Posterior vena cava (tissue), 2 donors: ENCODE measurements at places on chromosomes 5 and 9. TPM values are rescaled to one million over a fixed set of nuclear protein-coding genes. Genes with fewer than 3 reads are reported as not detected.
A peak's percentile ranks its signal among the peaks of the same experiment; 100 is the strongest.

The ADAMTS2 gene
- total RNA-seq, result 62.0 TPM

The CACNA1B gene
- total RNA-seq, result 0.10 TPM

The COL5A1 gene
- 196 TPM for total RNA-seq

The BTNL3 gene
- not detected for total RNA-seq

The C5orf52 gene
- not detected for total RNA-seq

The MOB3B gene
- 4.0 TPM for total RNA-seq

The TUSC1 gene
- 23.1 TPM for total RNA-seq

The PCDHA6 gene
- 0.14 TPM for total RNA-seq

The PCDHAC2 gene
- total RNA-seq, result 0.33 TPM

The IL7R gene
- 5.3 TPM for total RNA-seq

The PCDHA9 gene
- 0.14 TPM for total RNA-seq

The GPR21 gene
- 3.3 TPM for total RNA-seq

DNA sequence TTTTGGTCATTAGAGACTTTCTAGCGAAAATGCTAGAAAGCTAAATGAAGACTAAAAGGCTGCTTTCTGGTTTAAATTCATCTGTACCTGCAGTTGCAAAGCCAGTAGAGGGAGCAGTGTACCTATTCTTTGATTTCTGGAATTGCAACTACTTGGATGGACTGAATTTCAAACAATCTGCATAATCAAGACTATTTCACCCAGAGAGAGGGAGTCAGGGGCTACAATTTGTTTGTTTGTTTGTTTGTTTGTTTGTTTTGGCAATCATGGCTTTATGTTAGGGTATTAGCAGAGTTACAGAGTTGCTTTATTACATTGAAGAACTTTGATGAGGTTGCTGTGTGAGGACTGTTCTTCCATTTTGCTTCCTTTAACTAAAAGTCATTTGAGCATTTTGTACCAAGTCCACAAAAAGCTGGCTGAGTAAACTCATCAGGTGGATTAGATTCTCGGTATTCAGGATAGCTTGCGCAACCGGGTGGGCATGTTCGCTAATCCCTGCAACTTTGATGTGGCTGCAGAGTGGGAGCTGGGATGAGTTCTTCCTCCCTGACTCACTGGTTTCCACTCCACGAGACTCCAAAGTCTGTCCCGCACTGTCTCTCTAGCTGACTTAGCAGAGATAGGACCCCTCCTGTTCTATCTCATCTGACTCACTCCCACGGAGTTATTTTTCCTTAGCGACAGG, 80.0 kb upstream of the TUT7 start:
- peak; percentile 80 for DNase-seq

- no peak for DNase-seq
Measured at GRCh38 chr9:120916991-120917880, 9.4 kb downstream of the TRAF1 start.

DNA sequence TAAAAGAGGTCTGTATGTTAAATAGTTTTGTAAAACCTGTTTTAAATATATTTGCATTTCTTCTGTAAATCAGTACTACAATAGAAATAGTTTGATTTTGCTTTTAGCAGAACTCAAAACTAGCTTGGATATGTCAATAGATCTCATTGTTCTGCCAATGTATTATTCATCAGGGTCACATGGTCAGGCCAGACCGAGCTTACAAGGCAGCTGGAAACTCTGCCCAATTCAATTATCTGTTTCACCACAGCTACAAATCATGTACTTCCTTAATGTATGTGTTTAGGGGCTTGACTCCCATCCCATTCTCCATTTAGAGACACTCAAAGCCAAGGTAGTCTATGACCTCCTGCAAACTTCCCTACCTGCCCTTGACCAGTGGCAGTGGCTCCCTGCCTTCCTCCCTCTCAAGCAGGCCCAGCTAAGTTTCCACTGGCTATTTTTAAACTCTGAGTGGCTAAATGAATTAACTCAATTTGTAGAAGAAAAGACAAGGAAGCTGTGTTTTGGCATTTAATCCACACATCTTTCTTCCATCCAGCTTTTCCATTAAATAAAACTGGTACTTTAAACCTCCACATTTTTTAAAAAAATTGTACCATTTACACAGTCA, 46.4 kb upstream of the SELENOP start:
- no peak for DNase-seq

DNA sequence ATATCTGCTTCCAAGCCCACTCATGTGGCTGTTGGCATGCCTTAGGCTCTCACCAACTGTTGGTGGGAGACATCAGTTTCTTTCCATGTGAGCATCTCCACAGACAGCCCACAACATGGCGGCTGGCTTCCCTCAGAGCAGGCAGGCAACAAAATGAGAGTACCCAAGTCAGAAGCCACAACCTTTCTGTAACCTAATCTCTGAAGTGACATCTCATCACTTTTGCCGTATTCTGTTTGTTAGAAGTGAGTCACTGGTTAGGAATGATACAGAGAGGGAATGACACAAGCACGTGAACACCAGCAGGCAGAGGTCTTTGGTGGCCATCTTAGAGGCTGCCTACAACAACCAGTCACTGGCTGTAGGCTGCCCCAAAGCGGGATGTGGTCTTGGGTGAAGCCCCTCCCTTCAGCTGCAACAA, 88.6 kb upstream of the RASGRF2 start:
- no peak for DNase-seq

DNA sequence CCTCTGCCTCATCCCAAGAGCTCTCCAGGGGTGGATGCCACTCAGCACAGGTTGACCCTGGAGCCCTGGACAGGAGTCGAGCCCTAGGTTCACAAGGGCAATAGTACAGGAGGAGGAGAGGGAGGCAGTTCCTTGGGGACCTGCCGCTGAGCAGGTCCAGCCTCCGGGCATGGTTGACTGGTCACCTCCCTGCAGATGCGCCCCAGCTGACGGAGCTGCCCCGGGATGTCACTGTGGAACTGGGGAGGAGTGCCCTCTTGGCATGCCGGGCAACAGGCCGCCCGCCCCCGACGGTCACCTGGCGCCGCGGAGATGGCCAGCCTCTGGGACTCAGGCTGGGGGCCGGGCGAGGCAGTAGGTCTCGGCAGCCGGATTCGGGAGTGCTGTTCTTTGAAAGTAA, 53.7 kb downstream of the HMCN2 start:
- DNase-seq, result no peak

DNA sequence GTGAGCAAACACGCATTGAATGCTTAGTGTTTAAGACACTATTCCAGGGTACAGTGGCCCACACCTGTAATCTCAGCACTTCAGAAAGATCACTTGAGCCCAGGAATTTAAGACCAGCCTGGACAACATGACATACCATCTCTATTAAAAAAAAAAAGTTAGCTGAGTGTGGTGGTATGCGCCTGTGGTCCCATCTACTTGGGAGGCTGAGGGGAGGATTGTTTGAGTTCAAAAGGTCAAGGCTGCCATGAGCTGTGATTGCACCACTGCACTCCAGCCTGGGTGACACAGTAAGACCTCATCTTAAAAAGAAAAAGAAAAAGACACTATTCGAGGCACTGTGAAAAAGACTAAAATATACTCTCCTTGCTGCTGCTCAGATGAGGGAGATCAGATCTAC, 240.7 kb downstream of the NR3C1 start:
- no peak for DNase-seq

DNA sequence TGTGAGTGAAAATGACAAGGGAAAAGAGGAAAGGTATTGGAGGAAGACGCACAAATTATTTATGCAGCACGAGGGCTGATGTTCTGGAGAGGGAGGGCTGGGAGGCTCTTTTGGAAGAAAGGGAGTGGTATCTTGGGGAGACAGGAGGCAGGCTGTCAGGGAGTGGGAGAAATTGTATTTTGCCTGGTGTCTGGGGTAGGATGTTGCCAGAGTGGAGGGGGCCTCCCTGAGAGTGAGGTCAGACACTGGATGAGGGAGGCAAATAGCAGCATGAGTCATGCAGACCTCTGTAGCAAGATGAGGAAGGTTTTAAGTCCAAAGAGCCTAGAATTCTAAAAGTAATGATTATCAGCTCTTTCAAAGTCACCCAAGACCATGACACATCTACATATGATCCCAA, 158.0 kb downstream of the DMRT2 start:
- no peak for DNase-seq

DNA sequence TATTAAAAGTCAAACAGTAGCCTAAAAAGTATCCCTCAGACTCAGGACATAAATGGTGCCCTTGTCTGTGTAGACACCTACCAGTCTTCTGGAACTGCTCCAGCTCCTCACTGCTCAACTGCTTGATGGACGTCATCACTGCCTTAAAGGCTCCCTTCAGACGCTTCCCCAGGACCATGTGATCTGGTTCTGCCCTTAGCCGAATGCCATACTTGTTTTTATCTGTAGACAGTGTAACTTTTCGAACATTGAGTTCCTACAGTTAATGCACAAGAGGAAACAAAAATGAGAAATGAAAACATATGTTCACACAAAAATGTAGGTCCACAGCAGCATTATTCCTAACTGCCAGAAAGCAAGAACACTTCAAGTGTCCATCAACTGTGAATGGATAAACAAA, 46.2 kb downstream of the IARS1 start:
- no peak for DNase-seq

GRCh38 chr9:121735065-121735792, 83.8 kb downstream of the DAB2IP start:
- DNase-seq, result no peak

DNA sequence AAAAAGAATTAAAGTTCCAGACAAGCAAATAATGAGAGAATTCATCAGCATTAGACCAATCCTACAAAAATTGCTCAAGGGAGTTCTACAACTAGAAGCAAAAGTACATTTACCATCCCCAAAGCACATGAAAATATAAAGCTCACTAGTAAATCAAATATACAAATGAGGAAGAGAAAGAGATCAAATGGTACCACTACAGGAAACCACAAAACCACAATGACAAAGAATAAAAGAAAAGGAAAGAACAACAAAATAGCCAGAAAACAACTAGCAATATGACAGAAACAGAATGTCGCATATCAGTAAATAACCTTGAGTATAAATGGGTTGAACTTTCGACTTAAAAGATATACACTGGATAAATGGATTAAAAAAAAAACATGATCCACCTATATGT, 739.0 kb downstream of the DTWD2 start:
- DNase-seq, result no peak

DNA sequence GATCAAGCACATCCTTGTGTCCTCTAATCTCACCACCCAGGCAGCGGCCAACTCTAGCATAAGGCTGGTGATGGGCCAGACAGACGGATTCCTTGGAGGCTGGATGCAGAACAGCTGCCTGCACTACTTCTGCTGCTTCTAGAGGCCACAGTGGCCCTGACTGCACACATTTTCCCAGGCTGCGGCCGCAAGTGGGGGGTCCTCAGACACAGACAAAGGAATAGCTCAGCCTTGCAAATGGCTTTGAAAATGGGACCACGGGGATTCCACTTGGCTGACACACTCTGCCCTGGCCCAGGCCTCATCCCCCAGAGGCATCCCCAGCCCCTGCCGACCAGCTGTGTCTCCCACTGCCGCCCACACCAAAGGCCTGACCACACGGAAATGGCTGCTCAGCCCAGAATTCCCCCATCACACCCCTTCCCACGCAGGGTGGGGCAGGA, 540.8 kb downstream of the BNC2 start:
- no peak for DNase-seq

GRCh38 chr5:96901384-96901783, 25.1 kb downstream of the ERAP2 start:
- DNase-seq, result no peak

DNA sequence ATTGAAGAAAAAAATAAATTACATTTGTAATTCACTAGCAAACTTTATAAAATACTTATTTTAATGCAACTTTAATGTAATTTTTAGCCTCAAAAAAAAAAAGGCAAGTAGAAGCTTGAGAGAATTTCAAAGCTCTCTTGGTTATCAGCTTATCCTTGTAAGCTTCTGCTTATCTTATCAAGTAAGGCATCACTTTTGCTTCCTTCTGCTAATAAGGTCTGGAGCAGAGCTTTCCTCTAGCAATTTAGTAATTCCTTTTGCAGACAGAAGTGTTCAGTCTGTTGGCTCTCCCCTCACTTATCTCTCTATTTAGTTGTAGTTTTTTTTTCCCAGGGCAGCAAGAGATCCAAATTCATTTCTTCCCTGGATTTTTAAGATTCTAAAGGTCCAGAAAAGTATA, 525.0 kb downstream of the ISL1 start:
- DNase-seq, result no peak

DNA sequence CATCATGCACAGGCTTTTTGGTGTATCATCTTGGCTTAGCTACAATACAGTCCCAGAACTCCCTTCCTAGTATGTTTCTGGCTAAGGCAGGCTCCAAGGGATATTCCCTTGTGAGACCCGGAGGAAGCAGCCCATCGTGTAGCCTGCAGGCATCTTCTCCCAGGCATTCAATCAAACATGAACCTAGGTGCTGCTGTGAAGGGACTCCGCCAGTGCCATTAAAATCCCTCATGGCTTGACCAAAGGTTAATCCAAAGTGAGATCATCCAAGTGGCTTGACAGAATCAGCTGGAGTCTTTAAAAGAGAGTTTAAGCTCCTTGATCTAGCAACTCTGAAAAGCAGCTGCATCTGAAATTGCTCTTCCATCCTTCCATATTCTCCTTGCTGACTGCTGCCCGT, 333.9 kb downstream of the DIRAS2 start:
- DNase-seq, result no peak

- DNase-seq, result no peak
Measured at GRCh38 chr5:151719228-151720000, 32.7 kb upstream of the SPARC start.

DNA sequence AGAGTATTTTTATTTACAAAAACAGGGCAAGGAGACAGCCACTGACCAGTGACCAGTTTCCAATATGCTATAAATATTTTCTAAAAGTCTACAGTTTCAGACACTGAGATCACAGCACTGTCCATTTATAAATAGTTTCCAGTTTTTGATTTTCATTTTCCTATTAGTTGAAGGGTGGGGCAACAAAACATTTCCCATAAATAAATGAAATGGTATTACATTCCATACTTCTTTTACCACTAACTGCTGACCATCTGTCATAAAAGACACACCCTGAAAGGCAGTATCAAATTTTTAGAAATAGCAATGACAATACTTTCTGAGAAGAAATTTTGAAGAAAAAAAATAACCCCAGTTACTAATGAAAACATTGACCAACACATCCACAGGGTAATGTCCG, 126.7 kb downstream of the ARSB start:
- no peak for DNase-seq

DNA sequence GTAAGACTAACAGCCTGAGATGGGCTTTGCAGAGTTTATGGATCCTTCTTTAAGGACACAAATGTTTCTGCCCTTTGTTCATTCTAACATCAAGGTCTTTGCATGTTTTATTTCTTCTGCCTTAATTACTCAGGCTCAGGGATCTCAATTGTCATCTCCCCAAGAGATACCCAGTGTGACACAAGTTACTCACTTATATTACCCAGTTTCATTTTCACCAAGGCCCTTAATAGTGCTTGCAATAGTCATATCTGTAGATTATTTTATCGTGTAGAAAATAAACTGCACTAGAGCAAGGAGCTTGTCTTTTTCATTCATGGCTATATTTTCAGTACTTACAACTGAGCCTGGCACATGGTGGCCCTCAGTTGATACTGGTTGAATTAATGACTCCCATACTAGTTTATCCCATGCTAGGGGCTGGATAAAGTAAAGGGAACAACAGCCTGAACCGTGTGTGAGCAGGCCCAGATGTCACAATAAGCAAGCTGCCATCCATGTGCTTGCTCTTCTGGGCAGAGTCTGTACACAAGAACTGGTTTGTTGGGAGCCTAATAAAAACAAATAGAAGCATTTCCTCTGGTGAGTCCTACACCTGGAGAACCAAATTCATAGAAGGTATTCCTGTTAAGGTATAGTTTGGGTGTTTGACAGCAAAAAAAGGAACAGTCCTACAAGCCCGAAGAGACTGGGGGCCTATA, 112.5 kb upstream of the CD180 start:
- DNase-seq, result no peak

GRCh38 chr5:120778491-120779484, 314.7 kb downstream of the PRR16 start:
- no peak for DNase-seq
